Activated CD4-positive, alpha-beta T cell treated with anti-CD3 and anti-CD28 coated beads, Interleukin-2, amount 50 U/mL, for 16 hours (primary cell): ENCODE measurements at places on chromosomes 12 and 14.

DNA sequence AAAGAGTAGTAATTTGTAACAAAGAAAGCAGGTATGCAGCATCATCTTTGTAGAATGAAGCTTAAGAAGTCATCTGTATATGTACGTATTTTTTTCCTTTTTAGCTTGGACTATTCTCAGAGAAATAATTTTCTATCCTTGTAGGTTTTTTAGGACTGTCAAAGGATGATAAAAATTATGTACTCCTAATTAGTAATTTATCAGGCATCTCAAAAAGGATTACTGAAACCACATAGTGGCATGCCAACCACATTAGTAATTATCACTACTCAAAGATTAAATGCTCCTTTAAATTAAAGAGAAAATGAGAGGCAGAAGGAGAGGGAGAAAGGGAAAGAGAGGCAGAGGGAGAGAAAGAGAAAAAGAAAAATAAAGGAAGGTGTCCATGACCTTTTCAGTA lies 17.3 kb downstream of the TTC8 start:
- DNase-seq: no peak

GRCh38 chr12:83168751-83169150 lies 482.0 kb downstream of the TMTC2 start:
- no peak for DNase-seq

DNA sequence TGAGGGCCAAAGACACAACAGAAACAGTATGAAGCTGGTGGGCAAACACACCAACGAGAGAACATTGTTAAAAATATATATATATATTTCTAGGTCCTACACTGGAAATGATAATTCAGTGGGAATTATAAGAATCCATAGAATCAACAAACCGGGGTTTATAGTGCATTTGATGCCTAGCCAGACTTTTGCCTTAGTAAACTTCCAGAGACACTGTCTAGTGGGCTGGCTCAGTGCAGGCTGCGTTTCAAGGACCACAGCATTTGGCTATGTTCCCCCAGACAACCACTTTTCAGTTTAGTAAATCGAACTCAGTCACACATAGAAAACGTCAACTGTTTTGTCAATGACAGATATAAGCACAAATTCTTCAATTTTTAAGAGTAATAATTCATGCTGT lies 41.9 kb downstream of the SLC38A4 start:
- no peak for DNase-seq

DNA sequence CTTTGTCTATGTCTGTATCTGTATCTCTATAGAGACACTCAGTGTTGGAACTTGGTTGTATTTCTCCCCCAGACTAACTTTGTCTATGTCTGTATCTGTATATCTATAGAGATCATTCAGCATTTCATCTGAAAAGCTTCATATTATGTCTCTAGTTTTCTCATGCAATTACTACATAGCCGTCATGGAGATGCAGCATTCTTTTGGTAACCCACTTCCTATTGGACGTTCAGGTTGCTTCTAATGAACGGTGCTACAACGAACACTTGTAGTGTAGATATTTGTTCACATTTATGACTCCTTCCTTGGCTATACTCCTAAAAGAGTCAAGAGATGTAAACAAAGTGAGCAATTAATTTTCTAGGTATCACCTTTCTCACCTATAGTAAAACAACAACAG lies 81.5 kb upstream of the KCNA1 start:
- DNase-seq: no peak

DNA sequence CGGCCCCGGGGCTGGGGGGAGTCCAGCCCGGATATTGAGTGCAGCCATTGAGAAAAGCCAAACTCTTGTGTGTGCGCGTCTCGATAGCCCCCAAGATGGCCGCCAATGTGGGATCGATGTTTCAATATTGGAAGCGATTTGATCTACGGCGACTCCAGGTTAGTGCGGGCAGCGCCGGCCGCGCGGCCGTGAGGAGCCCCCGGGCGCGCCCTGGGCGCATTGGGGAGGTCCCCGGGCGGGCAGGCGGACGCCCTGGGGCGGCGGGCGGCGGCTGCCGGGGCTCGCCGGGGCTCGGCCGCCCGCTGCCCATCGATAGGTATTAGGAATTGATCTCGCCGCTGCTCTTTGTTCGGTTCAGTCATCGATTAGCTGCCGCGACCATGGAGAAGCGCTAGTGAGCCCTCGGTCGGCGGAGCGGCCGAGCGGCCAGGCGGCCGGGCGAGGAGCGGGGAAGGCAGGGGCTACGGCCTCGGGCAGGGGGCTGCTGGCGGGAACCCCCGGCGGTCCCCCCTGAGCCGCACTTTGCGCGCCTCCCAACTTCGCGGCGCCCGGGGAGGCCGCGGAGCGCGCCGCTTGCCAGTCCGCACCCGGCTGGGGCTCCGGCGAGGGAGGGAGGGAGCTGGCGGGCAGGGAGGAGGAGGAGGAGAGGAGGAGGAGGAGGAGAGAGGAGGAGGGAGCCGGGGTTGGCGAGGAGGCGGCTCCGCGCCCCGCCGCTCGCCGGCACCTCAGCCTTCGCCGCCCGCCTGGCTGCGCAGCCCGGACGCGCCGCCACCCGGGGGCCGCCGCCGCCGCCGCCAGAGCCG lies 113.9 kb upstream of the MYL2 start:
- DNase-seq: no peak

- DNase-seq: peak; percentile 51
Observed at GRCh38 chr12:22626406-22626805, 1.4 kb downstream of the ETNK1 start.

DNA sequence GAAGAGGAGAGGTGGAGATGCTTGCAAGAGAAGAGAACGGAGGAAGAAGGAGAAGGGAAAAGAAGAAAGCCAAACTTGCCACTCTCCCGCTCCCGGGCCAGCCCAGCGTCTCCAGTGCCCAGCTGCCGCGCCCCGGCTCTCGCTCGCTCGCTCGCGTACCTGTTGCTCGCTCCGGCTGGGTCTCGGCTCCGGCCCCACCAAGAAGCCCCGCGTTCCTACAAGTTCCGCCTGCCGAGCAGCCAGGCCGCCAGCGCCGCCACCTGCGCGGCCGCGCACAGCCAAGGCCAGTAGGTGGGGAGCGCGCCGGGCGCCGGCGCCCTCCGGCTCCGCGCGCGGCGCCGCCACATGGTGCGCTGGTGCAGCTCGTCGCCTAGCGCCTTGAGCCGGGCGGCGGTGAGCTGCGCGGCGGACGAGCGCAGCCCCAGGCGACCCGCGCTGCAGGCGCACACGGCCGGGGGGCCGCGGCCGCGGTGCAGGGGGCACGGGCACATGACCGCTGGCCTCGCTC lies 370 bp downstream of the HRK start:
- peak; percentile 31 for DNase-seq

GRCh38 chr12:57243521-57244311 lies 7.3 kb downstream of the STAC3 start:
- peak; percentile 82 for DNase-seq

DNA sequence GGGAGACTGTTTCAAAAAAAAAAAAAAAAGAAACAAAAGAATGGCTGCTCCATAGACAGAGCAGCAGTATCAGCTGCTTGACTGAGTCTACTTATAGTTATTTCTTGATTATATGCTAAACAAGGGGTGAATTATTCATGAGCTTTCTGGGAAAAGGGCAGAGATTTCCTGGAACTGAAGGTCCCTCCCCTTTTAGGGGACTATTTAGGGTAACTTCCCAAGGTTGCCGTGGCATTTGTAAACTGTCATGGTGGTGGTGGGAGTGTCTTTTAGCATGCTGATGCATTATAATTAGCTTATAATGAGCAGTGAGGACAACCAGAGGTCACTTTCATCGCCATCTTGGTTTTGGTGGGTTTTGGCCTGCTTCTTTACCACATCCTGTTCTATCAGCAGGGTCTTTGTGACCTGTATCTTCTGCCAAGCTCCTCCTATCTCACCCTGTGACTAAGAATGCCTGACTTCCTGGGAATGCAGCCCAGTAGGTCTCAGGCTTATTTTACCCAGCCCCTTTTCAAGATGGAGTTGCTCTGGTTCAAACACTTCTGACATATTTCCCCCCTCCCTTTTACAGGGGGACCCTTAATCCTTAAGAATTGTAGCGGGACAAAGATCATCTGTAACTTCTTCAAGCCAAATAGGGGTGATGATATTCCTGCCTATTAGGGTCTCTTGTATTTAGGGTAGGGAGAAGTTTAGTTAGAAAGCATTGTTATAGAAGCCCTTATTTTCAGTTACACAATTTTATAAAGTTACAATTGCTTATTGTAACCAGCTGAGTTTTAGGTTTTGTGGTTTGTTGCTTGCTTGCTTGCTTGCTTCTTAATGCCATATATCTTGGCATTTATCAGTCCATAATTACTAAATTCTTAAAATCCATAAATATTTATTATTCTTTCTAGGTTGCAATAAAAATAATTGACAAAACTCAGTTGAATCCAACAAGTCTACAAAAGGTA lies 42.5 kb downstream of the MARK3 start:
- DNase-seq: peak; percentile 53

DNA sequence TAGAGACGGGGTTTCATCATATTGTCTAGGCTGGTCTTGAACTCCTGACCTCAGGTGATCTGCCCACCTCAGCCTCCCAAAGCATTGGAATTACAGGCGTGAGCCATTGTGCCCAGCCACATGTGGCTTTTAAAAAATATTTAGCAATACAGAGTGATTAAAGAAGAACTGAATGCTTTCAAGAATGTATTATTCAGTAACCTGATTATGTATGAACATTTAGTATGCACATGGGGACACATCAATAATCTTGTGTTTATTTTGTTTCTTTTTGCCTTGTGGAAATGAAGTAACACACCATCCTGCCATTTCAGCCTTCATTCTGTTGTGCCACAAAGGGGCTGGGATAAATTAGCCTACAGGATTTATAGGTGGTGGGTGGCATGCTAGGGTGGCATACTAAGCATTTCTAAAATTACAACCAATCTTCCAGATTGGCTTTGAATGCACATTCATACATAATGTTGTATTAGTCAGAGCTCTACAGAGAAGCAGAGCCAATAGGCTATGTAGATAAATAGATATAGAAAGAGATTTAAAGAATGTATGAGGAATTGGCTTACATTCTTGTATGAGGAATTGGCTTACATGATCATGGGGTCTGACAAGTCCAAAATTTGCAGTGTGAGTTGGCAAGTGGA lies 25.5 kb upstream of the TXNRD1 start:
- DNase-seq: no peak

DNA sequence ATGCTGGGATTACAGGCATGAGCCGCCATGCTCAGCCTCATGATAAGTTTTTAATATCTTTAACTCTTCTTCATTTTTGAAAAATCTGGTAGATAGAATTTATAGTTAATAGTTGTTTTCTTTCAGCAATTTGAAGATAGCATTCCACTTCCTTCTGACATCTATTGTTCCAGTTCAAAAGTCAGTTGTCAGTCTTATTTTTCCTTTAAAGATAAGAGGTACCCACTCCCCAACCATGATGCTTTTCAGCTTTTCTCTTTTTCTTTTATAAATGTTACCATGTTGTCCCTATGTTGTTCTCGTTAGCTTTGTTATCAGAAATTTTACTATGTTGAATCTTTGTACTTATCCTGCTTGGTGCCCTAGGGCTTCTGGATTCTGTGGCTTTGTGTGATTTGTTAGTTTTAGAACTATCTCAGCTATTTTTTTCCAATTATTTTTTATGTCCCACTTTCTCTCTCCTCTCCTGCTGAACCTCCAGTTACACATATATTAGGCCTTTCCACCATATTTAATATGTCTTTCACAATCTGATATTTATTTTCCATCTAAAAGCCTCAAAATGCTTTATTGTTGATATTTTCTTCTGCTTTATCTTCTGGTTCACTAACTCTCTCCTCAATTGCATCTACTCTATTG lies 181.6 kb upstream of the FOXN3 start:
- no peak for DNase-seq

DNA sequence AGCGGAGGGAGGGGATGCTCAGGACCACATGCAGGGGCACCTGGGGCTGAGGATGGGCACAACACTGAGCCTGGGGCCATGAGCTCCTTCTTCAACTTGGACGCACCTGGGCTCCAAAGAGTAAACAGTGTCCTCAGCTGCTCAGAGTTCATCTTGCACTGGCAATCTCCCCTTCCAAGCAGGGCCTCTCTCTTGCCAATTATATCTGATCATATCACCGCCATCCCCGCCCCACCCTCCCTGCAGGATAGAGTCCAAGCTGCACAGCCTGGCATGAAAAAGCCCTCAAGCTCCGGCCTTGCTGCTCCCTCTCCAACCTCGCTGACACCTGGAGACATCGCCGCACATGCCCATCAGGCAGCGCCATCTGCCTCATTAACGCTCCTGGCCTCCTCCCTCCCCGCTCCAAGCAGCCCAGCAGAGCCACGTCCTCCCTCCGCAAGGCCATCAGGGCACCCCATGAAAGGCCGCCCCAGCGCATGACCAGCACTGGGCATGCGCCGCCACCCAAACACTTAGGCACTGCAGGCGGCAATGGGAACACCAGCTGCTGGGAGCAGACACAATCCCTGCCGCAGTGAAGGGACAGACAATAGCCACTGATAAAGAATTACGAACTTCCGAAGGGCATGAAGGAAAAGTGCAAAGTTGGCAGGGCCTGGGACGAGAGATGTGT lies 88.8 kb downstream of the CHGA start:
- DNase-seq: no peak

DNA sequence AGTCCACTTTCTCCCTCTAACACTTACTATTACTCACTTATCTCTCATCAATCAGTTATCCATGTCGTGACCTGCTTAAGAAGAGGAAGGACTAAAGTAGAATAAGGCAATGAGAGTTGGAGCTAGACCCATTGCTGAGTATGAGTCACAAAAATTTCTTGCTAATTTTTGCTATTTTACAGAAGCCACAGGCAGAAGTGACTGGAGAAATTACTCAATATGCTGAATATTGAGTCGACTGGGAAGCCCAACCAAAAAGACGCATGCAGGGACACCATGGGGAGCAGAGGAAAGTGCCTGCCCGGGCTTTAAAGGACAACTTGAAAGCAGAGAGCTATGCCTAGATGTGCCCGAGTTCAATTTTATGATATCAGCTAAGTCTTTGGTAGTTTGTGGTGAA lies 115.4 kb upstream of the FOXG1 start:
- no peak for DNase-seq

GRCh38 chr14:76456200-76456599 lies 80.3 kb downstream of the ESRRB start:
- peak; percentile 41 for DNase-seq

DNA sequence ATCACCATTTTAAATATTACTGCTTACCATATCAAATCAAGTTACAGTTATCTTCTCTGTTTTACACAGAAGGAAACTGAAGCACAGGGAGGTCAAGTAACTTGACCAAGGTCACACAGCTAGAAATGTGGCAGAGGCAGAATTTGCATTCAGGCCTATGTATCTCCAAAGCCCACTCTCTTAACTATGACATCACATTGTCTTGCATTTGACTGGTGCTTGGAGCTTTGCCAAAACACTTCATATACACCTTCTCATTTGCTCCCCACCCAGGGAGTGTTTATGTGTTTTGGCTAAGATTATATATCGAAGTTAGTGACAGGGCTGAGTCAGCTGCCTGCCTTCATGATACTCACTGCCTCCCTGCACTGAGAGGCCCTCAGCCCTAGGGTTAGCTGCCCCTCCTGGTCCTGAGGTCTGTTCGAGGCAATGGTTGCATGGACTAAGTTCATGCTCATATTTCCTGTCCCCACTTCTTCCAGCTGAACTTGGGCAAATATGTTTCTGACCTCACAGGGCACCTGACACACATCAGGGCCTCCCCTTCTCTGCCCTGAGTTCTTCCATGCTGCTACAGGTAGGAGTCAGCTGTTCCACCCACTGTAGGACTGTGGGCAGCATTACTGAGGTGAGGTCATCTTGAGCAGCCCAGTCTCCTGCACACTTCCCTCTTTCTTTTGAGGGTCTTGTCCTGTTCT lies 1.8 kb downstream of the GALNT6 start:
- DNase-seq: no peak

GRCh38 chr12:45827974-45828373 lies 98.5 kb downstream of the ARID2 start:
- DNase-seq: no peak

GRCh38 chr12:39905152-39905551 lies 200.7 kb downstream of the SLC2A13 start:
- no peak for DNase-seq

GRCh38 chr12:46744283-46744682 lies 81.5 kb downstream of the SLC38A4 start:
- no peak for DNase-seq
